ENCODE measurements at places on chromosomes 11 and 22.

GRCh38 chr11:56932572-56933220 lies 56.0 kb upstream of the OR5AK2 start:
- no peak for DNase-seq

GRCh38 chr11:10792385-10793068 lies 16.2 kb downstream of the EIF4G2 start:
- no peak for DNase-seq

DNA sequence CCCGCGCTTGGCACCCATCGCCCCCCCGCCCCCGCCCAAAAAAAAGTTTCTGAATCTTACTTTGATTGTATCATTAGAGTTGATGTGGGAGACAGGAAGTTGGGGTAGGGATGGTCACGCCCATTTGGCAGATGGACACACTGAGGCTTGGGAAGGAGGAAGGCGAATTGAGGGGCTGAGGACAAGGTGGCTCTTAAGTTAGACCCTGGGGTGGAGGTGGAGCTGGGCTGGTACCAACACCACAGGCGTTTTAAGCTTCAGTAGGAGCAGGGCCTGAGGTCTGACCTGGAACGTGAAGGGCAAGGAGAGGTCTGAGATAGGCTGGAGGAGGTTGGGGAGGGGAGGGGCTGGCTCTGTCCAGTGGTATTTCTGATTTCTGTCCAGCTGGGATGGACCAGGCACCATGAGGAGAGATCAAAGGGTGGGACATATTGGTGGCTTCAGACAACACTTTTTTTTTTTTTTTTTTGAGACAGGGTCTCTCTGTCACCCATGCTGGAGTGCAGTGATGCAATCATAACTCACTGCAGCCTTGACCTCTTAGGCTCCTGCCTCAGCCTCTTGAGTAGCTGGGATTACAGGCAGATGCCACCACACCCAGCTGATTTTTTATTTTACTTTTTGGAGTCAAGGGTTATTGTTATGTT lies 799 bp upstream of the CDC42BPG start:
- no peak for DNase-seq

GRCh38 chr22:30733181-30733631 lies 38.5 kb downstream of the OSBP2 start:
- no peak for DNase-seq

- no peak for DNase-seq
These were observed 29.8 kb downstream of the MAML2 start for GRCh38 chr11:96313163-96313562.

GRCh38 chr22:36833073-36833472 lies 16.2 kb upstream of the PVALB start:
- DNase-seq = no peak

- DNase-seq = no peak
These were observed 2.4 kb downstream of the PAFAH1B2 start for GRCh38 chr11:117146521-117146920.

- no peak for DNase-seq
These were observed 127.2 kb downstream of the MAML2 start for GRCh38 chr11:96215826-96216225.

GRCh38 chr11:110471371-110471770 lies 41.6 kb downstream of the FDX1 start:
- DNase-seq = no peak

DNA sequence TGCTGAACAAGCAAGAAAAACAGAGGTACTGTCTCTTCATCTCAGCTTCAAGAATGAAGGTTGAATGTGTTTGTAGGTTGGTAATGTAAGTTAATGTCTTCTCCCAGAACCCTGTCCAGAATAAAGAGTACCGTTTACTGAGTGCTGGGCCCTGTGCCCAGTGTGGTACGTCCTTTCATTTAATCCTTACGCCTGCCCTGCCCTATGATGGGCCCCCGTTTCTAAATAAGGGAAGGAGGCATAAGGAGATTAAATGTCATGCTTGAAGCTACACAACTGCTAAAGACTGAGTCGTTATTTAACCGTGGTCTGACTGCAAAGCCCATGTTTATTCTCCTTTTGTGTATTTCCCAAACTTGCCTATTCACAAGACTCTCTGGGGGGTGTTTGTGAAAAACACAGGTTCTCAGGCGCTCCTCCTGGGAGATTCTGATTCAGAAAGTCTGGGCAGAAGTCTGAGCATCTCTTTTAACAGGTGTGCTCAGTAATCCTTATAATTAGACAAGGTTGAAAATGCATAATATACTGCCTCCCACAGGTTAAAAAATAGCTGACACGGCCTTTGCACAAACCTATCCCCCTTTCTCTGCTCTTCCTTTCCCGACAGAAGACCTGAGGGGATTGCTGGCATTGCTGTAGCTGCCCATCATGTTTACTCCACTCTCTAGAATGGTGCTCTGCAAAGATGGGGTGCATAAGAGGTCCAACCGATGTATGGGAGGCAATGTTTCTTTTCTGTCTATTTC lies 56.3 kb upstream of the ZBTB44 start:
- DNase-seq = no peak

- no peak for DNase-seq
These were observed 166.8 kb downstream of the CSNK2A3 start for GRCh38 chr11:11186249-11186648.

- DNase-seq = no peak
These were observed 219.7 kb downstream of the CEP164 start for GRCh38 chr11:117547195-117547850.

DNA sequence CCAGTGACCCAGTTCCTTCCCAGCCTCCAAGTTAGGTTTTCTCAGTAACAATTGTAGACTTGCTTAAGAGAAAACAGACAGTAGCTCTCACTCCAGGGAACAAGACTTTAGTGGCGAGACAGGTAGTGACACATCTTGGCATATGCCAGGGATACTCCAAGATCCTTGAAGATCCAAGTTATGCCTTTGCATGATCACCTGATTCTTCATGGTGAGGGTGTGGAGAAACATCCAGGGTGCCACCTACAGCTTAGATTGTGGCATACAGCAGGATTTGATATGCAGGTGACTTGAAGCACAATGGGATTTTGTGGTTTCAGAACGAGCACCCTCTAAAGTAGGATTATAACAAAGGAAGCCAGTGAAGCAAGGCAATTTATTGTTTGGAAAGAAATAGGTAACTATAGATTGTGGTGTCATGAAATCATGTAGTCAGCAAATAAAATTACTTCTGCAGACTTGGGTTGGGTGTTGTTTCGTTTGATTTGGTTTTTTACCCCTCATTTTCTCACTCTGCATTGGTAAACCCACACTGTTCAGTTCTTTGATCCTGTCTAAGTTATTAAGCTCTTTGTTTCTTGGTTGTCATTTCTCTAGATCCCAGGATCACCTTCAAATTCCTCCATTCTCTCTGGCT lies 9.2 kb downstream of the POU2AF3 start:
- DNase-seq = peak; percentile 73

GRCh38 chr11:94272738-94273313 lies 31.6 kb upstream of the IZUMO1R start:
- DNase-seq = no peak

DNA sequence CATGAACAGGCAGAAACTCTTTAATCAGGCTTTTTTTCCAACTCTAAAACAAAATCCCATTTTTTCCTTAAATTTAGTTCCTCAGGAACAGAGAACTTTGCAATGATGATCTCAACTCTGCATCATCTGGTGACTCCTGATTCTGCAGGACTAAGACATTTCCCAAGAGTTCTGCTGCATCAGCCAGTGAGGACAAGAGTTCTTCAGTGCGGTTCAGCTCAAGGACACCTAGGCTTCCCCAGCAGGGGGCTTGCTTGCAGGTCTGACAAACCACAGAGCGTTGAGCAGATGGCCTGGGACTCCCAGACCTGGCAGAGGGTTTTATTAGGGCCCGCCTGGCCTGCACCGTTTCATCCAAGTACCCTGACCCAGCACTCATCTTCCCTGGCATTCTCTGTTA lies 6.4 kb downstream of the CDCA5 start:
- no peak for DNase-seq

DNA sequence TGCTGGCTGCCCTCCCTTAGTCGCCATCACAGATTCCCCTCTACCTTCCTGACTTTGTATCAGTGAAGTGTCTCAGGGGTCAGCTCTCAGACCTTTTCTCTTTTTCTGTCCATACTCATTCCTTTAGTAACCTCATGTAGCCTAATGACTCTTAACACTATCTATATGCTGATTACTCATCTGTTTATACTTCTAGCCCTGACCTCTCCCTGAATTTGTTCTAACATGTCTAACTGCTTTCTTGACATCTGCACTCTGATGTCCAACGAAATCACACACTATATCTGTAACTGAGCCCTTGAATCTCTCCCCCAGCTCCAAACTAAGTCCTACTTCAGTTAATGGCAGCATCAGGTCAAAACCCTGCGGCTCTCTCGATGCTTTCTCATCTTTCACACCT lies 135.8 kb upstream of the TIMP3 start:
- DNase-seq = no peak

DNA sequence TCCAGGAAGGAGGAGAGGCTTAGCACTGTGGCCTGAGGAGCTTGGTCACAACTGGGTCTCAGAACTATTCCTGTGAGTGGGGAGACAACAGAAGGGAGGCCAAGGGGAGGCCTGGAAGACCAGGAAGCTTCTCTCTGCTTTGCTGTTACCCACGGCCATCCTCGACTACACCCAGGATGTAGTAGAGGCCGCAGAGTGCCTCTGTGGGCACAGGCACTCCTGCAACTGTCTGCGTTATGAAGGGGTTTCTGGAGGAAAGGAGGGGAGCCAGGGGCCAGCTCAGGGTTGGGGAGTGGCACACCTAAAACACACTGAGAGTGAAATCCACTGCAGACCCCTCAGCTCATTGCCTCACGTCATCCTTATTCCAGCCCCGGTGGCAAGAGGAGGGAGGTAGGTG lies 3.8 kb upstream of the MFRP start:
- DNase-seq = no peak

- DNase-seq = no peak
These were observed at the start of gene MIAT for GRCh38 chr22:26656891-26657851. Gene MIAT, plus strand, starts transcription at chr22:26657588.

- no peak for DNase-seq
These were observed 220.5 kb upstream of the CADM1 start for GRCh38 chr11:115724666-115725065.

DNA sequence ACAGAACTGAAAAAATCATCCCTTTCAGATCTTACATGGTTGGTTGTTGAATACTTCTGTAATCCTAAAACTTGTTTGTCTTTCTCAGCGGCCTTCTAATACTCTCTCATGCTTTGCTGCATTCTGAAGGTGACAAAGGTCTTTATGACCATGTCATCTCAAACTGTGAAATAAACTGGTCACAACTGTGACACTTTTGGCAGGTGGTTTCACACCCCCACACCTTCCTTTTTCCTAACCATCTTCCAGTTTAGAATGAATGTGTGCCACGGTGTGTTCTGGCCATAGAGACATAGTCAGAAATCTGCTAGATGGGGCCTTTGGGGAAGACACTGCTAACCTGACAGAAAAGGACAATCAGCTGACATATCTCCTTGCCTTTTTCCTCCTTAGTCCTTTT lies 14.7 kb upstream of the RFPL3 start:
- DNase-seq = no peak

GRCh38 chr11:79510960-79511359 lies 70.1 kb upstream of the TENM4 start:
- DNase-seq = no peak

GRCh38 chr11:123510579-123510905 lies 80.5 kb downstream of the GRAMD1B start:
- no peak for DNase-seq

GRCh38 chr22:31497148-31497938 lies 1.0 kb downstream of the SFI1 start:
- DNase-seq = no peak

DNA sequence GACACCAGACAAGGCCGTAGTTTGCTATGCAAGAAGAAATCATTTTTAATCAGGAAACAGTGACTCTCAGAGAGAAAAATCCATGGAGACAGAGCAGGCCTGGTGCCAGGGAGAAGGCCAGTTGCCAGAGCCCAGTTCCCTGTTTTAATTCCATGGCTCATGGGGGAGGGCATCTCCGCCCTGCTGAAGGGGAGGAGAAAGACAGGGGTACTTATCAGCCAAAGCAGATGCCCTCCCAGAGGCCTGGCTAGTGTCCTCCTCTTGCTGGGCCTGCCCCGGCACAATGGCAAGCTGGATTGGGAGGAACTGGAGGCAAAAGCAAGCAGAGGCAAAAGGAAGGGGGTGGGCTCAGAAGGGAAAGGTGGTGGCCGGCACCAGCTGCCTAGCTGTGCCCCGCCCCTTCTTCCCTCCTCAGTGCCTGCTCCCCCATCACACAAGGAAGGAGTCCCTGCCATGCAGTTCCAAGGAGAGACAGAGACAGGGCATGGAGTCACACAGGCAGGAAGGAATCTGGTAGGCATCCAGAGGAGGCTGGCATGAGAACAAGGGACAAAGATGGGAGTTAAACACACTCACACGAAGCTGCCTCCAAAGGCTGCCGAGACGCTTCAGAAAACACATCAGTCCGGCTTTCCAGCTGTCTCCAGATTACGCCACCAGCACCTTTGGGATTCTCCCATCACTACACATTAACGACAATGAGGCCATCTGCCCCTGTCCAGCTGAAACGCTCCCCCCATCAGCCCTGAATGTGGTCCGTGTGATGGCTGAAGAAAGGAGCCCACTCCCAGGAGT lies 591.8 kb downstream of the BUD13 start:
- no peak for DNase-seq

- no peak for DNase-seq
These were observed 44.2 kb downstream of the PPFIA1 start for GRCh38 chr11:70314730-70315129.

DNA sequence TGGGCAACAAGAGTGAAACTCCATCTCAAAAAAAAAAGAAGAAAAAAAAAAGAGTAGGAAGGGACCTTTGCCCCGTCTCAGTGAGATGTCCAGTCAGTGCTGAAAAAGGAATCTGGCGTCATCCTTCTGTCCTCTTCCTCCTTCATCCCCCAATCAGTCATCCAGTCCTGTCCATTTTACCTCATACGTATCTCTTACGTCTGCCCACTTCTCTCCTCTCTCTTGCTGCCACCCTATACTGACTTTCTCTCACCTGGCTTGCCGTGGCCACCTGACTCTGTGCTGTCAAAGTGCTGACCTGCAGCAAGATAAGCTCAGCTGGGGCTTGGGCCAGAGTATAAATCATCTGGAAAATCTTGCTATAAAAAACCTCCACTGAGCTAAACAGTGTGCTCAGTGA lies 13.6 kb downstream of the SEPTIN3 start:
- DNase-seq = no peak

DNA sequence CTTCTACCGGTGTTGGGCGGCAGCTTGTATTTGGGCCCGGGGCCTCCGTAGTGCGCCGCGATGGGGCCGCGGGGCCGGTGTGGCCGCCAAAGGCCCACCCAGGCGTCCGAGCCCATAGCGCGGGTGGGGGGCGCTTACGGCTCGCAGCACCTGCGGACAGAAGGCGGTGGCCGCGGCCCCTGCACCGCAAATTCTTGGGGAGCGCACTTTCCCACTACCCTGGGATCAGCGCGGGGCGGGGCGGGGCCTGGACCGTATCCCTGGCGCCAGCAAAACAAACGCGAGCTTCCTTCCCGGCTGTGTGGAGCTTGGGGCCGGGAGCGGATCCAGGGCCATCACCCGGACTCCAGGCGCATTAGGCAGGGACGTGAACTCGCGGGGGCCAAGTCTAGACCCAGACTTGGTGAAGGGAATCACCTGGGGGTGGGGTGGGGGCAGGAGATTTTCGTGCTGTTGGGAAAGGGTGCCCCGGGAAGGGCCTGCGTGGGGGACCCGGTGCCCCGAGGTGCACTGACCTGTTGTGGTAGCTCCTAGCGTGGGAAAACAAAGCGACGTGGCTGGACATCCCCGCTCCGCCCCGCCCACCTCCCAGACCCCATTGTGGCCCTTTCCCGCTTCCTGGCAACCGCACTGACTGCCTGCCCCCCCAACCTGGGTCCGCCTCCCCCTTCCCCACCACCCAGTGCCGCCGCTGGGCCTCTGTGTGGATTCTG lies 2.3 kb upstream of the TYMP start:
- DNase-seq = no peak

- peak; percentile 9 for DNase-seq
These were observed at the start of gene TMEM223 for GRCh38 chr11:62791501-62792201. Gene TMEM223, minus strand, starts transcription at chr11:62792006. Its CDS starts 12 bp downstream, at chr11:62791994.

- no peak for DNase-seq
These were observed 114.7 kb downstream of the CSTPP1 start for GRCh38 chr11:47051217-47051616.
